ENCODE measurements at places on chromosomes 12 and 14.

DNA sequence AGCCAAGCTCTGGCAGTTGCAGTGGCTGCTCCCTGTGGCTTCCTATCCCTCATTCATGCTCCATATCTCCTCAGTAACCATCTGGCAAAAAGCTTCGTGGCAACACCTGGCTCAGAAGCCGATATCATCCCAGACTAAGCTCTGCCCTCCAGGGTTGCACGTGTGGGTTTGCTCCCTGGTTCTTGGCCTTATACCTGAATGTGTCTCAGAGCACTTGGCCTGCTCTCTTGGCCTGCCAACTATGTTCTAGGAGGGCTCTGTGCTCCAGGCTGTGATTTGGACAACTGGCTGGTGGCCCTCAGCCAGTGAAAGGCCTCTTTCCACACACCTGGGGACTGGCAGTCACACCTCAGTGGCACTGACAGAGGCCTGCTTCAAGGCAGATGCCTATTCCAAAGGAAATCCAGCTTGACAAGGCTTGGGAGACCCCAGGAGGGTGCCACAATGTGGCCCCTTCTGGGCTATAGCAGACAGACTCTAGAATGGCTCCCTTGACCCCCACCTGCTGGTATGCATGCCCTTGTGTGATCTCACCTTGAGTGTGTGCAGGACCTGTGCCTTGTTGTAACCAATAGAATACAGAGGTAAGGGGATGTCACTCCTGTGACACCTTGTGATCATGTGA is 10.5 kb downstream of the PLD4 start:
- no peak for DNase-seq

- DNase-seq, result no peak
Measured at GRCh38 chr14:99325591-99325990, 53.6 kb upstream of the BCL11B start.

DNA sequence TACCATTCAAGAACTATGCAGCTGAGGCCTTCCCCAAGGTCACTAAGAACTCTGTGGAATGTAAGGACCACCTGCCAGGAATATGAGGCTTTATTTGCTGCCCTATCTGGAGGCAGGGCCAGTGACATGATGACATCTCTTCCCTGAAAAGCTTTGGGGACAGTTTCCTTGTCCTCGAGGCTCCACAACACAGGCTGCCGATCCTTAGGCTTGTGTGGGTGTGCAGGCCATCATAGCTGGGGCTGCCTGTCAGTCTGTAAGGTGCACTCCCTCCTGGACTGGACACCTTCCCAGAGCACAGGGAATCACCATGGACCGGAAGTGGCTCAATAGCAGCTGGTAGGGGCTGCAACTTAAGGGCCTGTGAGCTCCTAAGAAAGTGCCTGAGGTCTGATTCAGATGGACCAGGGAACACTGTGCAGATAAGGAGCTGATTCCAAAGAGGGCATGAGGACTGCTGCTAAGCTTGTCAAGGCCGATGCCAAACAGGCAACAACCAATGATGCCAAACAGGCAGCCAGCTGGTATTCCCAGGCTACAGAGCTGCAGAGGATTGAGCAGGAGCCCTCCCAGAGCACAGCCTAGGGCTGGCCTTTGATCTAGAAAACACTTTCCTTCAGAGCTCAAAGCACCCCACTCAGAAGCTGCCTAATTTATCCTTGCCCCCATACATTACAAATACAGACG is 84.3 kb downstream of the CRACR2A start:
- no peak for DNase-seq

DNA sequence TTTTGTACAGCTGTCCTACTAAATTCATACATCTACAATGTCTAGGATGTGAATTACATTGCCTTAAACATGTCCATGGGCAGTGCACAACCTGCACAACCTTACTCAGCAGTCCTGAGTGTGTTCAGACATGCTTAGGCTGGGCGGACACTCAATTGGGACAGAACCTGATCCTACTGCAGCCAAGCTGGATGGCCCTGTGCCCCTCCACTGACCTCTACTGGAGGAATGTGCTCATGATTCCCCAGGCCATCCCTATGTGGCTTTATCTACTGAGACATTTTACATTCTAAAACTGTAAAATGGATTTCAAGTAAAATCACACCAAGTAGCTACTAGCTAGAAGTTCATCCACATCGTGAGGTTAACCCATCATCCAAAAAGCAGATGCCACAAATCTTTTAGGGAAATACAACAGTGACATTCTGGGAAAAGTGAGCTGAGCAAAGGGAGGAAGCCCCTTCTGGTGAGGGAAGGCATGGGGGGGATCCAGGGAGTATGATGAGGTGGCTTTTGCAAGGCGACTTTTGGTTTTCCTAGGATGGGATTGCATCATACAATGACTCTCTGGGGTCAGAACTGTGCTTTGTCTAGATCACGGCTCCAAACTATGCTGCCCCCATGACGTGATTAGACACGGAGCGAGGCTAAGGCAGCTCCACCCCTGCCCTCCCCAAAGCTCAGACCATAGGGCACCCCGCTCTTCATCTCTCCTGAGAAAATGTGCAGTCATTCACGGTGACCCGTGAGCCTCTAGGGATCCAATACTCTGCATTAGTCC is 911.7 kb upstream of the TMEM132C start:
- DNase-seq, result no peak

DNA sequence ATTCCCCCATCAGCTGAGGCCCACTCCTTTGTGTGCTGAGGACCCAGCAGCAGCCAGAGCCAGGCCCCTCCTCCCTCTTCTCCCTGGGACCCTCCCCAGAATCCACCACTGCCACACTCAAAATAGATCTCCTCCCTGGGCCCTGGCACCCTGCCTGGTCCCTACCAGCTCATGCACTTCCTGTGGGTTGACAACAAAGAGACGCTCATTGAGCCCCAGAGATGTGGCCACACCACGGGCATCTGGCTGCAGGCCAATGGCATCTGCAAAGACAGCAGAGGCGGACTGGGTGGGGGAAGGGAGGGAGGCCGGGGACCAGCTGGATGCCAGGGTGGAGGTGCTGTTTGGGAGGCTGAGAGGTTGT is 16.0 kb upstream of the ENDOU start:
- no peak for DNase-seq

DNA sequence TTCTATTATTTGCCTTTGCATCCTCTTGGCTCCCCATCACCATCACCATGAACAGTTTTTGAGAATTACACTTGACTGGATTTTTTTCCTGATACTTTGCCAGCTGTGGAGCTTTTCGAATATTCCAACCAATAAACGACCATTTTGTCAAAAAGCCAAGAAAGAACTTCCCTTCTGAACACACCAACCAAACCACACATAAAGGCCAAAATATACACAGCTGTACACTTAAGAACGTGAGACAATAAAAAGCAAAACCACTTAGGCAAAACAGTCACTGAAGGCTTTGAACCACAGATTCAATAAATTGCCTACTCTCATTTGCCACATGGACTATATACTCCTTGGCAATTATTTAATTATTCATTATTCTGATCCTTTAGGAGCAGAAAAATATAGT is 1.1 kb downstream of the C14orf93 start:
- DNase-seq, result no peak

DNA sequence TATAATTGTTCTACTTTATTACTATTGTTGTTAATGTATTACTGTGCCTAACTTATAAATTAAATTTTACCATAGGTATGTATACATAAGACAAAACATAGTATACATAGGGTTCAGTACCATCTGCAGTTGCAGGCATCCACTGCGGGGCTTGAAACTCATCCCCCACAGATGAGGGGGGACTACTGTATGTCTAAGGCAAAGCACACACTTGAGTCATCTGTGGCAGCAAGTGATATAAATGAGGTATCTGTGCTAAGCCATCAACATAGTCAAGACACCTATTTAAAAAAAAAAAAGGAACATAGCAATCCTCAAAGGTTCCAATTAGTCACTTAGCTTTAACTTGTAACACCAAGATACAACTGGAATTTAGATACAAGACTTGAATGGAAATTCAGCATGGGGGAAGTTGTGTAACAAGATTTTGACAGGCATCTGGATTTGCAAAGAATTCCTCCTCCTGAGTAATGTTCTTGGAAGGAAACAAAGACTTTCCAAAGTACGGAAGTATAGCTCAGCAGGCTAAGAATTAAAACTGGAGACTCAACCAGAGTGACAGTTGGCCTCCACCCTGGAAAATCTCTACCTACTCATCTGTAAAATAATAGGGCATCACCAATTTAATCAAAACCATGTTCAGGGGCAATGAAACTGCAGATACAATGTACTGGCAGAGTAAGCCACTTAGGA is 14.9 kb downstream of the DCAF5 start:
- DNase-seq, result no peak

DNA sequence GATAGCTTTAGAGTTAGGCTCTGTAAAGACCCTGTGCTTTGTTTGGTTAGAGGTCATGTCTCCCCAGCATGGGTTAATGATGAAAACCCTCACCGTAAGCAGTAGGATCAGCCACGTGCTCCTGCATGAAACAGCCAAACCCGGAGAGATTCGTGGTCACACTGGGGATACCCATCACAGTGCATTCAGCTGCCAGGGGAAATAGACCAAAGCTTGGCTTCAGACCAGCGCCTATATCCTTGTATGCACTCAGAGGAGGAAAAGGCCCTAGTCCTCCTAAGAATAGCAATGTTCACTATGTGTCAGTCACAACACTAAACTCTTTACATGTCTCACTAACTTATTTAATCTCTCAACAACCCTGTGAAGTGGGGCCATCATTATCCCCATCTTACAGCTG is 16.3 kb downstream of the SPX start:
- DNase-seq, result no peak

- DNase-seq, result no peak
Measured at GRCh38 chr14:79442786-79443185, 768.5 kb downstream of the DIO2 start.

DNA sequence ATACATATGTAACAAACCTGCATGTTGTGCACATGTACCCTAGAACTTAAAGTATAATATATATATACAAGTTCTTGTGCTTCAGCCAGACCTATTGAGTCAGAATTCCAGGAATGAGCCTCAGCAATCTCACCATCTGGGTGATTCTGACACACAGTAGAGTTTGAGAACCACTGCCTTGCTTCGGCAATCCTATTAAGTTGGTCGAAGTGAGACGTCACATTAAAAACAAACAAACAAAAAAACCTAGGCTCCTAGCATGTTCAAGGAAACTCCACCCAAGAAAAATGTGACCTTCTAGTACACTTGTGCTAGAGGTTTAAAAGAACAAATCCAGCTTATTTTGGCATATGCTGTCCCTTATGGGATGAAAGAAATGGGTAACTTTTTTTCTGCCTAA is 115.8 kb downstream of the SINHCAF start:
- DNase-seq, result no peak

GRCh38 chr12:110266980-110267620 is 13.9 kb upstream of the ATP2A2 start:
- no peak for DNase-seq

DNA sequence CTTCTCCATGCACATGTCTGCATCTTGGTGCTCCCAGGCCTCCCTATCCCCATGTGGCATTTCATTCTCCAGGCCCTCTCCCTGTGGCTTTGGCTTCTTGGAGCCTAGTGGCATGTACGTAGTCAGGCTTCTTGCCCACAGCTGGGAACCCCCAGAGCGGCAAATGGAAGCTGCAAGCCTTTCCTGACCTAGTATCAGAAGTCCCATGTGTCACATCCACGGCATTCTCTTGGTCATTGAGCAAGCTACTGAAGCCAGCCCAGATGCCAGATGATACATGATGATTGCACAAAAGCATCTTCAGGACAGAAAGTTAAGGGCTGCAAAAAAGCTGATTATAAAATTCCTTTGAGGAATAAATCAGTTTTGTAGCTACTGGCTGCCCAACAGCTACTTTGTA is 154.9 kb downstream of the PELI2 start:
- DNase-seq, result no peak

DNA sequence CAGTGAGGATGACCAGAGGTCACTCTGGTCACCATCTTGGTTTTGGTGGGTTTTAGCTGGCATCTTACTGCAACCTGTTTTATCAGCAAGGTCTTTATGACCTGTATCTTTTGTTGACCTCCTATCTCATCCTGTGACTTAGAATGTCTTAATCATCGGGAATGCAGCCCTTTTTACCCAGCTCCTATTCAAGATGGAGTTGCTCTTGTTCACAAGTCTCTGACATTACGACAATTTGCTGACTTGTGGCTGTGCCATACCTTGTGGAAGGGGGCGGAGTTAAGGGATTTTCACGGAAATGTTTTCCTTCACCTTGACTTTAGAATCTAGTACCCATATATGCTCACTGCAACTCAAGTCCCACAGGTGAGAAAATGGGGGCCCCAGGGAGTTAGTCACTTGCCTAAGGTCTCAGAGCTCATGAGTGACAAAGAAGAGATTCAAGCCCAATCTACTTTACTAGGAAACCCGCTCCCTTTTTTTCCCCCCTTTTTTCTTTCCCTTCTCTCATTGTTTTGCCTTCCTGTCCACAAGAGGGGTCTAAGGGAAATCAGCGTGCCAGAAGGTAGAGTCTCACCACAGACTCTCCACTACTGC is 2.7 kb upstream of the MAP1LC3B2 start:
- no peak for DNase-seq

DNA sequence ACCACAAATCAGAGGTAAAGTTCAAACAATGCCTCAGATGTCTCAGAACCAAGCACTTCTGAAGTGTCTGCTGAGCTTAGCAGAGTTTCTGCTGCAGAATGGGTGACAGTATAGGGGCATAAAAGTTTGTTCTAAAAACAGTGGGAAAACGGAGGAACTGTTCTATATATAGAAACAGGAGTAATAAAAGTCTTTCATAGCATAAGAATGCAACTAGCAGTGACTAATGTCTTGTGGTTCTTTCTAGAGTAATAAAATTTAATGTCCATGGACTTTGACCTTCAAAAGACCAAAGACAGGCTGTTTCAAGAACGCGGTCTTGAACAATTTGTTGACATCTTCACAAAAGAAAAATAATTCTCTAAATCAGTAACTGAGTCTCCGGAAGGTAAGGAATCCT is 107.5 kb upstream of the FAR2 start:
- no peak for DNase-seq

DNA sequence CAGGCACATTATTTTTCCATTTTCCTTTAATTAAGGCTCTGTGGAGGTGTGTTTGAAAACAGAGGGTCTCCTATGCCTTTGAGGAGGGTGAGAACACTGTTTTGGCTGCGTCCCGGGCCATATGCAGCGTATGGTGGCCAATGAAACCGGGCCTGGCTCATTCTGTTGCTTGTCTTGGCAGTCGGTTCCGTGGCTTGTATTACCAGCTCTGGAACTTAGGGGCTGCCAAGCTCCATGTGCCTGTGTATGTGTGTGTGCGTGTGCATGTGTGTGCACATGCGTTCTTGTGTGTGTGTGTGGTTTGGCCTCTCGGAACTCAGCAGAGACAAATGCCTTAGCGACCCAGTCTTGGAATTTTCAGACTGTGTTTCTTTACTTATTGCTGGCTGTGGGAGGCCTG is 2.7 kb downstream of the JDP2 start:
- no peak for DNase-seq
